ENCODE measurements at places on chromosomes 4 and X.

DNA sequence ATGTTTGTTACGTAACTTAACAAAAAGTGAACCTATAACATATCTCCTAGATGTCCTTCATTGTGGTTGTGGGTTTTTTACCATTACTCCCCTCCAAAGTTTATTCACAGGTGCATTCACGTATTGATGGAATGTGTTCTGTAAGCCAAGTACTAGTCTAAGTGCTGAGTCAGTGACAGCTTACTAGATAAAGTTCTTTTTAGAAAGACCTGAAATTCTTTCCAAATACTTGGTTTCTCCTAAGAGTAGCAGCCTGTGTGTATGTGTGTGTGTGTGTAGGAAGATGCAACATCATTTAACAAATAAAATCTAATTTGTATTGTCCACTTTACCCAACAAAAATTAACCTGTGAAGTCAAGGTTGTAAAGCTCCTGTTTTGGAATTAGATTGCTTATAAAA, 22.1 kb downstream of the NAP1L5 start:
- no peak for DNase-seq

DNA sequence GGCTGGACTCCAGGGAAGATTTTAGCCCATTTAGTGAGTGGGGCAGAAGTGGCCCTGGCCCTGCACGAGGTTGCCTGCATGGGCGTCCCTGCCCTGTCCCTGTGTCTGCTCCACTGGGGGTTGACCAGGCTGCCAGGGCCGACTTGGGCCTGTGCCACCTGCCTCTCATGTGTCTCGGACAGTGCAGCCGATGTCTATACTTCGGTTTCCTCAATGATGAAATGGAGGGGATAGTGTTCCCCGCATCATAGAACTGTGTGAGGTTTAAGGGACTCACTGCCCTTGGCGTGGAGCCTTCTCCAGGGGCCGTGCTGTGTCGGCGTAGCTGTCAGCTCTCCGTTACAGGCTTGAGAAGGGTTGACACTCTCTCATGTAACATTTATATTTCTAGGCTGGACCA, 27.0 kb upstream of the MSANTD1 start:
- DNase-seq = no peak

- DNase-seq = no peak
These were observed 18.8 kb downstream of the L1CAM start for GRCh38 chrX:153867139-153867538.

DNA sequence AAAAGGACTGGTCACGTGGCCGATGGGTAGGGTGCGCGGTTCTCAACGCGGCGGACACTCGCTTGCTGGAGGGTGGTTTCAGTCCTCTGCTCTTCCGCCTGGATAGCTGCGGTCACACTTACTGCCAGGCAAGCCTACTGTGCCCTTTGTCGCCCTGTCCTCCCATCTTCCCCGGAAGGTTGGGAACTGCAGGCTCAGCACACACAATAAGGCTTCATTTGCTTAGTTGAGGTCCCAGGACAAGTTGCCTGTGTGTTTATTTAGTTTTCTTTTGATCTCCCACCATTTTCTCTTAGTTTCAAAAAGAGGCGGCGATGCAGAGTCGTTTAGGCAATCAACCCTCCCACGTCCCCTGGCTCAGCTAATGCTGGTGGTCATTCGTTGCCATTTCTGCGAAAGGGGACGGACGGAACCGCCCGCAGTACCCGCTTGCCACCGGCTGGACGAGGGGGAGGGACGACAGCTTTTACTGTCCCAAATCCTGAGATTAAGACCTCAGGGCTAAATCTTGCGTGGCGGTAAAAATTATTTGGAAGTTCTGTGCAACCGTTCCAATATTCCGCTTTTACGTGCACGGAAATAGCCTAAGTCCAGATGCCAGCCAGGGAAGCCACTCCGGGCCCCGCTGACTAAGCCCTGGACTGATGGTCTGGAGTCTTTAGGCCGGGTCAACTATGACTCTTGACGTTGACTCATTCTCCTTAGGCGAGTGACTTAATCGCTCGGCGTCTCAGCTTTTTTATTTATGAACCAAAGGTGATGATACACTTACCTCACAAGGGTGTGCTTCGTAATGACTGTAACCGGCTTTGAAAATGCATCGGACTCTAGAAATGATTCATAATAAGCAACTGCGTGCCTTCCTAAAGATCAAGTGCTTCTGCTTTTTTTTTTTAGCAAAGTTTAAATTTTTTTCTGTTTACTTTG, 671 bp upstream of the EIF4E start:
- DNase-seq = peak; percentile 58

DNA sequence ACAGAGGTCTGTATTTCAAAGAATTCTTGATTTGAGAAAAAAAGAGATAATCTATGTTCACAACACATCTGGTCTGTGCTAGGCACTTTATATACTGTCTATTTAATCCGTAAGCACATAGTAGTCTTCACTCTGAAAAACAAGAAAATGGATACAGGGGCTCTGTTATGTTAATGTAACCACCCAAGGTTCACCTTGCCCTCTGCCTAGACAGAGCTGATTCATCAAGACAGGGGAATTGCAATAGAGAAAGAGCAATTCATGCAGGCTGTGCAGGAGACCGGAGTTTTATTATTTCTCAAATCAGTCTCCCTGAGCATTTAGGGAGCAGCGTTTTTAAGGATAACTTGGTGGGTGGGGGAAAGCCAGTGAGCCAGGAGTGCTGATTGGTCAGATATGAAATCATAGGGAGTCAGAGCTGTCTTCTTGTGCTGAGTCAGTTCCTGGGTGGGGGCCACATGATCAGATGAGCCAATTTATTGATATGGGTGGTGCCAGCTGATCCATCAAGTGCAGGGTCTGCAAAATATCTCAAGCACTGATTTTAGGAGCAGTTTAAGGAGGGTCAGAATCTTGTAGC, 92.9 kb upstream of the TNIP3 start:
- DNase-seq = no peak

GRCh38 chr4:139920486-139921002, 233.4 kb downstream of the MAML3 start:
- DNase-seq = no peak

DNA sequence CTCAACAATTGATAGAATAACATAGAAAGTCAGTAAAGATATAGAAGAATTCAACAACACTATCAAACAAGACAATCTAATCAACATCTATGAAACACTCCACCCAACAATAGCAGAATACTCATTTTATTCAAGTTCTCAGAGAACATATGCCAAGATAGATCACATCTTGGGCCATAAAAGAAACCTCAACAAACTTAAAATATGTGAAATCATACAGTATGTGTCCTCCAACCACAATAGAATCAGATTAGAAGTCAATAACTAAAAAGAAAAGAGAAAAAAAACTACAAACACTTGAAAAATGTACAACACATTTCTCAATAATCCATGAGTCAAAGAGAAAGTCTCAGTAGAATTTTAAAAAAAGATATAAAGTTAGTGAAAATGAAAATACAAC, 78.6 kb upstream of the LDB2 start:
- no peak for DNase-seq

DNA sequence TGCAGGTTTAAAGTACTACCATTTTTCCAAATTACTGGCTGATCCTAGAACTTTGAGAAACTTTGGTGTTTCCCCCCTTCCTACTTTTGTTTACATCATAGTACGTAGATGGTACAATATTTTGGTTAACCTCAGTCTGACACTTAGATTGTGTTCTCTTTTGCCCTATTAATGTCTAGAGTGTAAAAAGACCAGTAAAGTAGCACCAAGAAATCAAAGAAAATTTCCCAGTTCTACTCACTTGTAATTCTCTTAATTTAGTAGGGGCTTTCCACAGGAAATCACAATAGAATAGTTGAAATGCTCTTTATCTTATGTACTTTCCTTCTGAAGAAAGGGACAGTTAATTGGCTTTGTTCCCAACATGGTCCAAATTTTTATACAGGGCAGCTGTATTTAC, 51.6 kb downstream of the NFKB1 start:
- DNase-seq = no peak

DNA sequence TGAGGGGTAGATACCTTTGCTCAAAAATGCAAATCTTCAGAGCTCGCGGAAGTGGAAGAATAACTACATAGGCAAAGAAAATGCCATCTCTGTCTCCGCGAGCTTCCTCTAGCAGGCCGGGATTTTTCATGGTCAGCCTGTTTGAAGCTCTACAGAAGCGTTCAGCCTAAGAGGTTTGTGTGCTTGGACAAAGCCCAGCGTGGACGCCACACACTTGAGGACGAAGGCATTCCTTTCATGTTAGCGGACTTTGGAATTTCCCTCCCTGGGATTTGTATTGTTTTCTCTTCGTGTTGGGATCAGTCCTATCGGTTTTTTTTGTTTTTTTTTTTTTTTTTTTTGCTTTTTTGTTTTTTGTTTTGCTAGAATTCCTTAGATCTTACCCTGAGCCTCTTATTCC, 53.7 kb downstream of the SMIM31 start:
- no peak for DNase-seq

DNA sequence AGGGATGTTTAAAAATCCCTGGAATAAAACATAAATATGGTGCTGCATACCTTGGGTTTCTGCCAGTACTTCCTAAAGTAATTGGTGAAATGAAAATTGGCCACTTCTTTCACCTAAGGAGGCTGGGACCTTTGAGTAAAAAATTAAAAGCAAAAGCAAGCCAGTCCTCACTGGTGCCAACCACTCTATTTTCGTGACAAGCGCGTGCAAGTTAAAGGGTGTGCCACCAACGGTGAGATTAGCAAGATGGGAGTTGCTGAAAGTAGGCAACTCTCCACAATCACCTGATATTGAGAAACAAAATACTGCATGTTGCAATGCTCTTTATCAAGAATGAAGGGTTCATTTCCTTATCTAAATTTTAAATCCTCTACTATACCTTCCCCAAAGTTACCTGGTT, 19.7 kb upstream of the RTL9 start:
- DNase-seq = no peak

DNA sequence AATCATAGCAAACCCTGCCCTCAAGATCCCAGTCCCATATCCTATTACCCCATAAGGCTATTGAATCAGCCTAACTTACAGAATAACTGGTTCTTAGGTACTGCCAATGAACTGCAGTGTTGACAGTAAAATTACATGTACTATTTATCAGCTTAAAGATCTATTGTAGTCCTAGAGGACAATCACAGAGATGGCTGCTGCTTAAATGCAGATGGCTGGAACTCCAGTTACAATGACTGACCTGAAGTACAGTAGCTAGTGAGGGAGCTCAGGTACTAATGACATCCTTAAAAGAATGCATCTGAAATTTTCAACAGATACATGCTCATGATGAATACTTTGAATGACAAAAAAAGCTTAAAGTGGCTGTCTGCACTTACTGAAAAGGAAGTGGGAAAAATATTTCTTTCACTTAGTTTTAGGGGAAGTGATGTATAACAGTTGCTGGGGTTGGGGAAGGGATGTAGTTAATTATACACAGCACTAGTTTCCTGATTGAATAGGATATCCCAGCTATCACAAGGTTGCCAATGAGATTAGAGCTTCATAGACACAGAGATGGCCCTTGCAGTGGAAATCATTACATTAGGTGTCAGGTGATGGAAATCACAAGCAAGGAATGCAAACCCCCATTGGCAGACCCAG, 42.0 kb downstream of the USP26 start:
- DNase-seq = no peak

- DNase-seq = no peak
These were observed 79.1 kb downstream of the TRAPPC11 start for GRCh38 chr4:183738081-183738673.

DNA sequence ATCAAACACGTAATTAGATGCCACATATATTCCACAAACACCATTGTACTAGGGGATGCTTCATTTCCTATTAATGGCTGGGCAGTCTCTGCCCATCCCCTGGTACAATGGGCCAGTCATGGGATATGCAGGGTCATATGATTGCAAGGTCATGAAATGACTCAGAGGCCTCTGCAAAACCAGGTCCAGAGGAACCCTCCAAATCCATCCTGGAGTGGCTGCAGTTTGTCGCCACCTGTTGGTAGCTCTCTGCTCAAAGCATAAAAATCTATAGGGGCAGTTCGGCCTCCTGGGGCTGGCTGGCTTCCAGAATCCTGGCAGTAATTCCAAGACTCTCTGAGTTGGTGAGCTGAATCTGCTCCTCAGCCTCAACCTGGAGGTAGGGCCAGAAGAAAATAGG, 22.9 kb upstream of the PUDP start:
- DNase-seq = peak; percentile 39

DNA sequence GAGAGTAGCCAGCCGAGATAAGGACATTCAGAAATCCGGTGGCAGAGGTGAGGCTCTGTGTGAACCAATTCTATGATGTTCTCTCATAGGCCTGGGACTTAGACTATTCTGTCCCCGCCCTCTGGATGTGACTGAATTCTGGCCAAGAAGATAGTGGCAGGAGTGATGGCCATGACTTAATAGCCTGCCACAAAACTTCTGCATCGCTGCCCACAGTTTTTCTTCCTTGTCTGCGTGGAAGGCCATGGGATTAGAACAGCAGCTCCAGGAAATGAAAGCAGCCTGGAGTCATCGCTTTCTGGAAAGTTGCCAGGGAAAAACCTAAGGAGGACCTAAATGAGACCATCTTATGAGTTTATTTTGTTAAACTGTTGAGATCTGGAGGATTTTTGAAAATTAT, 134.7 kb downstream of the F11 start:
- no peak for DNase-seq

- no peak for DNase-seq
These were observed 30.8 kb upstream of the CD40LG start for GRCh38 chrX:136616987-136617685.

DNA sequence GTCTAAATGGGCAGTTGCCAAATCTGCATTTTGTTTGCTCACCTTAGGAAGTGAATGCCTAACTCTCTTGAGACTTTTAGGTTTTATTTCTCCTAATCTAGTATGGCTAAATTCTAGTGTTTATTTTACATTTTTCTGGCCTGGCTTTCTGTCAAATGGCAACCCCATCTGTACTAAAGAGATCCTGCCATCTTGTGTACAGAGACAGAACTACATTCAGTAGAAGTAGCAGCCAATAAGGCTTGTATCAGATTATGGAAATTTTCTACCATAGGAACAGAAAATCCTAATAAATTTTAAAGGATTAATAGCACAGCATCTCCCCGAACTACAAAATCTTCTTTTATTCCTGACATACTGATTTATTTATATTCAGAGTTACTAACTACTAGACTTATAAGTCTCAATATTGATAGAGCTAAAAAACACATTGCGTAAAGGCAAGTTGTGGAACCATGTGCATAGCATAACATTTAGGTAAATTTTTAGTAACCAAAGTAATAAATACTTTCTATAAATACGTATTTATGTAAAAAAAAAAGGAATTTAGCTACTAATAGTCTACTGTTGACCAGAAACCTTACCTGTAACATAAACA, 45.5 kb downstream of the TMEM144 start:
- no peak for DNase-seq

- DNase-seq = no peak
These were observed 48.9 kb downstream of the CXCL1 start for GRCh38 chr4:73918058-73918457.

GRCh38 chrX:926070-926469, 286.4 kb downstream of the CRLF2 start:
- DNase-seq = no peak

DNA sequence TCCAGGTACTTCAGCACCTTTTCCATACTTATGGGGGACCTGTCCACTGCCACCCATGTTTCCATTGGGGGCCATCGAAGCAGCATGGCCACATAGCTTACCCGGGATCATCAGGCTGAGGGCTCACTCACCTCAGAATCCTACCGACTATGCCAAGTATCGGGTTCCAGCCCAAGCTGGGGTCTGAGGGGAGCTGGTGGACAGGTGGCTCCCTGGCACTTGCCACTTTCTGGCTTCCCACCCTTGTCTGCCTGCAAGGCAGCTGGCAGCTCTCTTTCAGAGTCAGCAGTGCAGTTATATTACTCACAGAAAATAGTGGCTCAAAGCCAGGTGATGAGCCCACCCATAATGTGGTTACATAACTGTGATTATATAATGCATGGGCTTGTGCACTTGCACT, 1153.8 kb downstream of the STIM2 start:
- no peak for DNase-seq
